ENCODE measurements at places on chromosomes 11 and 22. TPM values are rescaled to one million over a fixed set of nuclear protein-coding genes. Genes with fewer than 3 reads are reported as not detected.
A peak's percentile ranks its signal among the peaks of the same experiment; 100 is the strongest.

- no peaks in the 10 kb centered on the region for H3K4me1 ChIP-seq
- no peaks in the 10 kb centered on the region for H3K36me3 ChIP-seq
- no peak overlapping the region for H3K27ac ChIP-seq
- no peaks in the 10 kb centered on the region for H3K27me3 ChIP-seq
Measured at GRCh38 chr22:44557064-44557748, 59.2 kb upstream of the RTL6 start.

DNA sequence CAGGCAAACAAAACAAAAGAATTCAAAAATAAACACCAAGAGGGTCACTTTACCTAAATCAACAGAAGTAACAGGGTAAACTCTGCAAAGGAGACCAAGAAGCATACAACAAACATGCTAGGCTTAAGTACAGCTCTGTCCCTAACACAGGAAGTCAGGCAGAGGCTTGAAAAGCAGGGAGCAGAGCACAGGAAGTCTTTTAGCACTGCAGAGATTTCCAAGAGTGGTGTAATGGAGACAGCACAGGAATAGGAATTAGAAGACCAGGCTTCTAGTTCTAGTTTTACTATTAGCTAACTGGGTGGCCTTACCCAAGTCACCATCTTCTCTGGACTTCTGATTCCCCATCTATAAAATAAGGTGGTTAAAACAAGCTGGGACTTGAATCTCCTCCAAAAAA, 1.9 kb downstream of the RBFOX2 start:
- peak overlapping the region; percentile 97 for H3K27ac ChIP-seq
- H3K36me3 ChIP-seq, result no peaks in the 10 kb centered on the region
- H3K4me1 ChIP-seq, result peaks cover 40% of the 10 kb centered on the region
- H3K27me3 ChIP-seq, result no peaks in the 10 kb centered on the region
- DNase-seq, result no peak

GRCh38 chr11:69524291-69524882, 42.9 kb downstream of the LINC01488 start:
- no peak overlapping the region for H3K4me3 ChIP-seq
- no peaks in the 10 kb centered on the region for H3K36me3 ChIP-seq
- peak; percentile 55 for DNase-seq
- H3K4me1 ChIP-seq, result no peaks in the 10 kb centered on the region
- no peak overlapping the region for H3K27ac ChIP-seq

- no peaks in the 10 kb centered on the region for H3K36me3 ChIP-seq
- no peak overlapping the region for H3K4me3 ChIP-seq
- no peaks in the 10 kb centered on the region for H3K27me3 ChIP-seq
Measured at GRCh38 chr11:81219661-81220060, 1514.0 kb downstream of the FAM181B start.

- no peaks in the 10 kb centered on the region for H3K36me3 ChIP-seq
- DNase-seq, result no peak
- no peaks in the 10 kb centered on the region for H3K4me1 ChIP-seq
- H3K27me3 ChIP-seq, result no peaks in the 10 kb centered on the region
Measured at GRCh38 chr11:126791991-126792390, 208.6 kb downstream of the KIRREL3 start.

DNA sequence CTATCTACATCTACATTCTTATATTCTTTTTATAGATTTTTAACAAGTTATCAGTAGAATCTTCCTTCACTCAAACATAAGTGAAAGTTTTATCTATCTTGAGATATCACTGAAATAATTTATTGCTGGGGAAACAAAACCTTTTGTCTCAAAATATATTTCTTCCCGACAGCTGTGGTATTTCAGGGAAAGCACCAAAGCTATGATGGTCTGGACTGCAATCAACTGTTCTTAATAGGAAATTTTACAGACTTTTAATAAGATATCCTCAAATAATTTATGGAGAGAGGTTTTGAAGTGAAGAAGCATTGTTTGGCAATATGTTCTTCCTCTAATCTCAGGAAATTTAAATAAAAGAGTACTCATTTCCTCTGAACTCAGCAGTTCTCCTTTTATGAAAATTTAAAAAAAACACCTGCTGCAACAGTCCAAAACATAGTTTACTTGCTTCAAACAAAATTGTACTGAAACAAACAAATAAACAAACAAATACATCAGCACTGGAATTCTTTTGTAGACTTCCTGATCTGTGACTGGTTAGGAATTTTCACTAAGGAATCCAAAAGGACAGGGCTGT, 33.9 kb upstream of the EIF3M start:
- H3K27ac ChIP-seq, result no peak overlapping the region
- H3K27me3 ChIP-seq, result no peaks in the 10 kb centered on the region
- H3K36me3 ChIP-seq, result no peaks in the 10 kb centered on the region
- no peaks in the 10 kb centered on the region for H3K4me1 ChIP-seq
- DNase-seq, result no peak

GRCh38 chr22:43387815-43388214, 24.0 kb upstream of the MPPED1 start:
- no peak overlapping the region for H3K27ac ChIP-seq
- no peak overlapping the region for H3K4me3 ChIP-seq
- H3K4me1 ChIP-seq, result peaks cover 4% of the 10 kb centered on the region
- no peak for DNase-seq

DNA sequence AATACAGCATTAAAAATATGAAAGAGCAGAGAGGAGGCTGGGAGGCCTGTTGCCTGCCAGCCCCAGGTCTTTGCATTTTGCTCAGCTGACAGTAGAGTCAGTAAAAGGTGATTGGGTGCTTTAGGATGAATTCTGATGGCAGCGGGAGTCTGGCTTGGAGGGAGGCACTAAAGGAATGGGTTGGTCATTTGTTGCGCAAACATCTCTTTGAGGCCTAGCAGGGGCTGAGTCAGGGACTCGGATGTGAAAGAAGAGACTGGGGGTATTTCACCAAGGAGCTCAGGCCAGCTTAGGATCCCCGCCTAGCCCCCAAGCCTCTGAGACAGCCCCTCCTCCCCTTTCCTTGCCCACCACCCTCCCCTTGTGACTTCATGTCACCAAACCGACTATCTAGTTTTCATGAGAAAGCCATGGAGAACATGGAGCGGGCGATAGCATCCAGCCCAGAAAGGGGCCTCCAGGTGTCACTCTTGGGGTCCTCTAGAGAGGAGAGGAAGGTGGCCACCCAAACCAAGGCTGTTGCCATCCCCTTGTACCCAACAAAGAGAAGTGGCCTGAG, 9.7 kb downstream of the DGKZ start:
- no peak overlapping the region for H3K4me3 ChIP-seq
- no peak overlapping the region for H3K27ac ChIP-seq
- H3K27me3 ChIP-seq, result no peaks in the 10 kb centered on the region
- H3K36me3 ChIP-seq, result no peaks in the 10 kb centered on the region
- DNase-seq, result no peak
- peaks cover 32% of the 10 kb centered on the region for H3K4me1 ChIP-seq

DNA sequence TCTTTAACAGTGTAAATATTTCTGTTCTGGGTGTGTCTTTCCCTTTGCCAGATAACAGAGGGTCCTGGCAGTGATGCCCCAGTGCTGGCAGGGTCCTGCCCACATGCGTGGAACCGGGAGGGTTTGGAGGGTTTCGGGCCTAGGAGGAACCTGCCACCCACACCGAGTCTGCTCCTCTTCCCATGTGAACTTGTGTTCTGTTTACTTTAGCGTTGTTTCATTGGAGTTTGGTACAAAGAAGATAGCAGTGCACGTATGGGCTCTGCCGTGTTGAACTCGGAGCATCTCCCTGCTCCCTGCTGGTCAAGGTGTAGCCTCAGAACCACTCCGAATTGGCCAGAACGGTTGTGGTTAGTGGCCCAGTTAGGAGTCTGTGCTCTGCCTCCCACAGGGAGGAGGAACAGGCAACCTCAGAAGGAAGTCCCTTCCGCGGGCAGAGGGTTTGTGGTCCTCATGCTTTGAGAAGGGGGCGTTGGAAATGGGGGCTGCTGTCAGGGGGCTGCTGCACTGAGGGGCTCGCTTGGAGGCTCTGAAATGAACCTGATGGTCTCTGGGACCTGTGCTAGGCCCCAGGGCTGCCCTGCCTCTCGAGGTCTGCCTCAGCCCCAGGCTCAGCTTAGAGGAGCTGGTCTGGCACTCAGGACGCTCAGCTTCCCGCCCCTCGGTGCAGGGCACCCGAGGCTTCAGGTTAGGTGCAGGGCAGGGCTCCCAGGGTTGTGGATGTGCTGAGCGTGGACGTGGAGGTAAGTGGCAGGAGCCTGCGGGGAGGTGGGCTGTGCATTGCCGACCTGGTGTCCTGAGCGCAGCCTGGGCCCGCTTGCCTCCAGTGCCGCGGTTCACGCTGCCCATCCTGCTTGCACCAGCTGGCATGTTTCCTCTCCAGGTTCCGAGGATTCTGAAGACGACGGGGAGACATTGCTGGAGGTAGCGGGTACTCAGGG, 10.4 kb downstream of the PHRF1 start:
- no peak for DNase-seq
- H3K4me1 ChIP-seq, result no peaks in the 10 kb centered on the region
- H3K36me3 ChIP-seq, result peaks cover 49% of the 10 kb centered on the region
- no peak overlapping the region for H3K4me3 ChIP-seq
- no peak overlapping the region for H3K27ac ChIP-seq
- H3K27me3 ChIP-seq, result no peaks in the 10 kb centered on the region

GRCh38 chr11:6610591-6610990, 1.4 kb downstream of the TAF10 start:
- peak overlapping the region; percentile 99 for H3K27ac ChIP-seq
- peak; percentile 71 for DNase-seq
- H3K4me3 ChIP-seq, result peak overlapping the region; percentile 90
- H3K36me3 ChIP-seq, result peaks cover 29% of the 10 kb centered on the region
- no peaks in the 10 kb centered on the region for H3K27me3 ChIP-seq
- H3K4me1 ChIP-seq, result no peaks in the 10 kb centered on the region

DNA sequence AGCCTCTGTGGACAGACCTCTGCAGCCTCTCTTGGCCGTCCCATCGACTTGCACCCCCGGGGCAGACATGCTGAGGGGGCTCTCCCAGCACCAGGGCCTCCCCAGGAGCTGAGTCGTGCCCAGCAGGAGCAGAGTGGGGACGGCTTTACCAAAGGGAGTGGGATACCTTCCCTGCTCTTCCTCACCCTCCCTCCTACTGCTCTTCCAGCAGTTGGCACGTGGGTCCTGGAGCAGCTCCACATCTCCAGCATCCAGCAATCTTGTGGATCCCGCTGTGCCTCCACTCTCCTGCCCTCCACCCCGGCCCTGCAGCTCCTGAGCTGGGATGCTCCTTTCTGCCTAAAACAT, 854.0 kb downstream of the BRD1 start:
- no peak for DNase-seq
- H3K27me3 ChIP-seq, result peaks cover 27% of the 10 kb centered on the region
- H3K27ac ChIP-seq, result no peak overlapping the region
- no peaks in the 10 kb centered on the region for H3K4me1 ChIP-seq
- H3K36me3 ChIP-seq, result no peaks in the 10 kb centered on the region

GRCh38 chr11:12922418-12922817, 86.7 kb upstream of the RASSF10 start:
- H3K27me3 ChIP-seq, result no peaks in the 10 kb centered on the region
- DNase-seq, result no peak
- peaks cover 8% of the 10 kb centered on the region for H3K36me3 ChIP-seq
- H3K4me1 ChIP-seq, result peaks cover 5% of the 10 kb centered on the region
- H3K27ac ChIP-seq, result no peak overlapping the region

DNA sequence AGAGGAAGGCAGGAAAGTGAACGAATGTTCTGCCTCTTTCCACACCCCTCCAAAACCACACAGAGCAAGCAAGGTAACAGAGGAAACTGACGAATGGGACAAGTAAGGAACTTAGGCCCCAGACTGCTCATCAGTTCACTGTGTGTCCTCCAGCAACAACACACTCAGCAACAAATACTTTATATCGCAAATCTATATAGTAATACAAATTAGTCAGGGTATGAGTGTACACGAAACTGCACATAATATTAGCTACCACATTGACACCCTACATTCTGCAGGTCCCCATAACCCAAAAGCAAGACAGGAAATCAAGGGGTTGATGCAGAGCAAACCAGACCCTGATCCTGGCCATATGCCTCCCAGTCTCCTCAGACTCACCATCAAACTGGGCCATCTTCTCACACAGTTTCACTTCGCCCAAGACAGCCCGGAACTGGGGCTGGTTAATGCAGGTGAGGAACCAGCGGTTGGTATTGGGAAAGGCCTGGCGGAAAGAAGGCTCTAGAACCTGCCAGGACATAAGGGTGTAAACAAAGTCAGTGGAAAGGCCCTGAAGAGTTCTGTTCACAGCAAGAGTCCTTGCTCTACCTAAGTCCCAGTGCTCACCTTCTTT, 6.6 kb downstream of the EEF1G start:
- DNase-seq, result no peak
- no peaks in the 10 kb centered on the region for H3K4me1 ChIP-seq

DNA sequence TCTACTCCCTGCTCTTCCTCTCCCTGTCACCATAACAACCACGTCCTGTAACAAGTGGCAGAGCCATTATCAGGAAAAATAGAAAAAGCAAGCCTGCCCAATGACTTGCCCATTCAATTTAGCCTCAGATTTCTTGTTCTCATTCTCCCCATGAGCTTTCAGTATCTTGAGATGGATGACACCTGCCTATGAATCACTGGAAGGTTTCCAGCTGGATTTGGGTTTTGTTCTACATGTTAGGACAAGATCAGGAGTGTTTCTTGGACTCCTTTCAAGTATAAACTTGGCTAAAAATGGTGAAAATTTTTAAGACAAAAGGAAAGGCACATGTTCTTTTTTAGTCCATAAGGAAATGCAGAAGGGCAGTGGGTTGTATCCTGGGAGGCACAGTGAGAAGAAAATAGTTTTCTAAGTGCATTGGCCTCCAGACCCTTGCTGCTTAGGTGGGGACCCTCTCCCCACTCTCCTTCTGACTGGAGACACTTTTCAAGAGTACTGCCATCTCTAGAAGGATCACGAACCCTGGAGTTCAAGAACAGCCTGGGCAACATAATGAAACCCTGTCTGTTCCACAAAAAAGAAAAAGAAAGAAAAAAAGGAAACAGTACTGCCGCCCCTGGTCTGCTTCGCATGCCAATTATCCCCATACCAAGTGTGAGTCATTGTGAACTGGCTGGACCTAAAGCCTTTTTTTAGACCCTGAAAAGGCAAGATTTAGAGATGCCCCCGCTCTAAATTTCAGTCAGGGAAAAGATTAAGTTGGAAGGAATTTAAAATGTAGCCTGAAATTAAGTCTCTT, 51.0 kb downstream of the MTNR1B start:
- no peaks in the 10 kb centered on the region for H3K36me3 ChIP-seq
- no peaks in the 10 kb centered on the region for H3K4me1 ChIP-seq
- no peak for DNase-seq
- H3K4me3 ChIP-seq, result no peak overlapping the region
- H3K27ac ChIP-seq, result no peak overlapping the region

DNA sequence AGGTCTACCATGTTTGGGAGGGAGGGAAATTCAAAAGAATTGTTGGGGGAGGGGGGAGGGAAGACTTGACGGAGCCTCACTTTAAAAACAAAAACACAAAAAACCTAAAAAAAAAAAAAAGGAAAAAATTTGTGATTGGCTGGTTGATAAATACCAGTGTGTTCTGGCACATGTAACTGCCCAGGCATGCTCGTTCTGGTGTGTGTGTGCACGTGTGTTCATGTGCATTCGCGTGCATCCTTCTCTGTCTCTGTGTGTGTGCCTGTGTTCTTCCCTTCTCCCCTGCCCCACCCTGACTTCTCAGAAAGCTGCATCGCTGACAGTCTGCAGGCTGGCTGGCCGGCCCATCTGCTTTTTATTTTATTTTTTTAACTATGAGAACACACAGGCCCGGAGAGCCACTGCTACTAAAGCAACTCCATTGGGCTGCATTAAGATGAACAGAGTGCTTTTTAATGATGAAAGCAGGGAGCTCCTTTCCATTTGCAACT, 22.6 kb upstream of the ADSL start:
- H3K4me1 ChIP-seq, result no peaks in the 10 kb centered on the region
- peak overlapping the region; percentile 72 for H3K27ac ChIP-seq
- H3K36me3 ChIP-seq, result peaks cover 13% of the 10 kb centered on the region
- H3K4me3 ChIP-seq, result no peak overlapping the region
- DNase-seq, result no peak

The PKDREJ gene
- not detected for total RNA-seq

The DLG2 gene
- 25.8 TPM for total RNA-seq

The RAG2 gene
- total RNA-seq, result not detected

The VPS11 gene
- total RNA-seq, result 27.4 TPM

The CARNS1 gene
- total RNA-seq, result 0.68 TPM

The P2RX6 gene
- 1.4 TPM for total RNA-seq

Measured in sigmoid colon (tissue), 7 donors.